ENCODE measurements at places on chromosomes 13 and 19.
A peak's percentile ranks its signal among the peaks of the same experiment; 100 is the strongest.

GRCh38 chr13:28630869-28631268 is 28.1 kb upstream of the POMP start:
- H3K36me3 ChIP-seq = no peaks in the 10 kb centered on the region
- no peak overlapping the region for H3K27ac ChIP-seq
- peaks cover 7% of the 10 kb centered on the region for H3K27me3 ChIP-seq
- H3K4me3 ChIP-seq = no peak overlapping the region

DNA sequence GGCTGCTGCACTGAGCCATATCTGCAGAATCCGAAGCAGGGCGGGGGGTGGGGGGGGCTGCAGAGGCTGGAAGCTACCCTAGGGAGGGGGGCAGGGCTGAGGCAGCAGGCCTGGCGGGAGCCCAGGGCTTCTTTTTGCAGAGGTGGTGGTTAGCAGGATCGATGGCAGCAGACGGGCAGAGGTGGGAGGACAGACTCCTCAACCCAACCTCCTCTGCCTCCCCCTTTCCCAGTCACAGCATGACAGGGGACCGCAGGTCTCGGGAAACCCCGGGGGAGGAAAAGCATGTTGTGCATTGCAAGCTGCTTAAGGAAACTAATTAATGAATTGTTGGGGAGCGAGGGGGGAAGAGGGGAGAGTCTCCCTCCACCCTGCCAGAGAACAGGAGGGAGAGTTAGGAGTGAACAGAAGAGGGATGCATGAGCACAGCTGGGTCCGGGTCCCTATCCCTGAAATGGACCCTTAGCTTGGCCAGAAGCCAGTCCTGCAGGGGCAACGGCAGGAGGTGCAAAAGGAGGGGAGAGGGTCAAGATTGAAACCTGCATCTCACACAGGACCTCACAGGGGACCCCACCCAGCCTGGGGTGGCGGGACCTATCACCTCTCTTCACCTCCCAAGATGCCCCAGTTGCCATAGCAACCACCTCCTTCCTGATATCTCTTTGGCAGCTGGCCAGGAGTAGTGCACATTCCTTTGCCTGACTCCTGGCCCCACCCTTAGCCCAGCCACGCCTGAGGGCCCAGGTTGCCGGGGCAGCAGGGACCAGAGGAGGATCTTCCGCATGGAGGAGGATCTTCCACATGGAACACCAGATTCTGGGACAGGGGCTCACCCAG is 1.8 kb downstream of the FXYD7 start:
- DNase-seq = peak; percentile 28
- H3K4me3 ChIP-seq = no peak overlapping the region
- no peaks in the 10 kb centered on the region for H3K27me3 ChIP-seq
- H3K4me1 ChIP-seq = peaks cover 43% of the 10 kb centered on the region

- H3K36me3 ChIP-seq = no peaks in the 10 kb centered on the region
- H3K4me1 ChIP-seq = no peaks in the 10 kb centered on the region
- DNase-seq = no peak
- H3K27ac ChIP-seq = no peak overlapping the region
Measured at GRCh38 chr13:74158028-74158427, 23.8 kb upstream of the KLF12 start.

DNA sequence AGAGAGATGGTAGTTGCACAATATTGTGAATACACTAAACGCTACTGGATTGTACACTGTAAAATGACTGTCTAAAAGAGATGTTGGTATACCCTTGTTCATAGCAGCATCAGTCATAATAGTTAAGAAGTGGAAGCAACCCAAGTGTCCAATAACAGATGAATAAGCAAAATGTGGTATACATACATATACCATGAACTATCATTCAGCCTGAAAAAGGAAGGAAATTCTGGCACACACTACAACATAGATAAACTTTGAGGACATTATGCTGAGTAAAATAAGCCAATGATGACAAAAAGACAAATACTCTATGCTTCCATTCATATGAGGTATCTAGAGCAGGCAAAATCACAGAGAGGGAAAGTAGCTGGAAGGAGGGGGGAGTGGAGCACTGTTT is 16.0 kb downstream of the DZIP1 start:
- peaks cover 13% of the 10 kb centered on the region for H3K27me3 ChIP-seq
- no peaks in the 10 kb centered on the region for H3K36me3 ChIP-seq
- no peak overlapping the region for H3K27ac ChIP-seq
- no peak for DNase-seq
- no peaks in the 10 kb centered on the region for H3K4me1 ChIP-seq

GRCh38 chr19:50266896-50267295 is 62.3 kb downstream of the KCNC3 start:
- no peaks in the 10 kb centered on the region for H3K27me3 ChIP-seq
- peak; percentile 14 for DNase-seq
- H3K36me3 ChIP-seq = no peaks in the 10 kb centered on the region
- no peak overlapping the region for H3K4me3 ChIP-seq

DNA sequence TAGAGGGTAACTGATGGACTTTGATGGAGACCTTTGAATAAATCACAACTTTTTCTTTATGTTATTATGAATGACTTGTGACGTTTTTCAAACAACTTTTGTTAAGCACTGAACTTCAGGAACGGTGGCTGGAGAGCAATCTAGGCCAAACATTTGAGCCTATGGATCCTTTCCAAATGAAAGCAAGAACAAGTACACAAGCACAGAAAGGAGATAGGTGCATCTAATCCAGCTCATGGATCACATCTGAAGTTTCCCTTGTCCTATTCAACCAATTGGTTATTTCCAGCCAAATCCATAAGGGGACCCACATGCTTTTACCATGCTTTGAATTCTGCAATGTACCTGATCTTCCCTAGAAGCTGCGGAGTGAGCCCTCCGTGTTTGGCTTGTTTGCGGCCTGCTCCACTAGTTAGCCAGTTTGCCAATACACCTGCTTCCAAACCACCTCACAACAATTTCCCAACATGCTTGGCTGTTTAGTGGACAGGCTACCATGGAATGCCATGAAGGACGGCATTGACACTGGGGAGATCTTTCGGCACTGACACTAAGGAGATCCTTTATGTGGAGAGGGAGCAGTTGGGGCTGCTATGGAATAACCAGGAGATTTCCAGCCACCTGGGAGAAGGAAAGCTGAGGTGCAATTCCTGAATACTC is 315.9 kb downstream of the DNAJC15 start:
- no peak for DNase-seq
- no peak overlapping the region for H3K27ac ChIP-seq
- H3K4me3 ChIP-seq = no peak overlapping the region
- no peaks in the 10 kb centered on the region for H3K36me3 ChIP-seq

DNA sequence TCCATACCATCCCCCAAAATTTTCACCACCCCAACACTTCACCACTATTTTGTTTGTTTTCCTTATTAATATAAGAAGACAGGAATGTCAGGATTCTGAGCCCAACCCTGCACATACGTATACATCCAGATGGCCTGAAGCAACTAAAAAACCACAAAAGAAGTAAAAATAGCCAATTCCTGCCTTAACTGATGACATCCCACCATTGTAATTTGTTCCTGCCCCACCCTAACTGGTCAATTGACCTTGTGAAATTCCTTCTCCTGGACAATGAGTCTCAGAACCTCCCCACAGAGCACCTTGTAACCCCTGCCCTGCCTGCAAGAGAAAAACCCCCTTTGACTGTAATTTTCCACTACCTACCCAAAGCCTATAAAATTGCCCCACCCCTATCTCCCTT is 132.5 kb downstream of the ZNF675 start:
- H3K36me3 ChIP-seq = no peaks in the 10 kb centered on the region
- H3K27ac ChIP-seq = no peak overlapping the region
- no peak overlapping the region for H3K4me3 ChIP-seq
- no peaks in the 10 kb centered on the region for H3K27me3 ChIP-seq
- DNase-seq = no peak

DNA sequence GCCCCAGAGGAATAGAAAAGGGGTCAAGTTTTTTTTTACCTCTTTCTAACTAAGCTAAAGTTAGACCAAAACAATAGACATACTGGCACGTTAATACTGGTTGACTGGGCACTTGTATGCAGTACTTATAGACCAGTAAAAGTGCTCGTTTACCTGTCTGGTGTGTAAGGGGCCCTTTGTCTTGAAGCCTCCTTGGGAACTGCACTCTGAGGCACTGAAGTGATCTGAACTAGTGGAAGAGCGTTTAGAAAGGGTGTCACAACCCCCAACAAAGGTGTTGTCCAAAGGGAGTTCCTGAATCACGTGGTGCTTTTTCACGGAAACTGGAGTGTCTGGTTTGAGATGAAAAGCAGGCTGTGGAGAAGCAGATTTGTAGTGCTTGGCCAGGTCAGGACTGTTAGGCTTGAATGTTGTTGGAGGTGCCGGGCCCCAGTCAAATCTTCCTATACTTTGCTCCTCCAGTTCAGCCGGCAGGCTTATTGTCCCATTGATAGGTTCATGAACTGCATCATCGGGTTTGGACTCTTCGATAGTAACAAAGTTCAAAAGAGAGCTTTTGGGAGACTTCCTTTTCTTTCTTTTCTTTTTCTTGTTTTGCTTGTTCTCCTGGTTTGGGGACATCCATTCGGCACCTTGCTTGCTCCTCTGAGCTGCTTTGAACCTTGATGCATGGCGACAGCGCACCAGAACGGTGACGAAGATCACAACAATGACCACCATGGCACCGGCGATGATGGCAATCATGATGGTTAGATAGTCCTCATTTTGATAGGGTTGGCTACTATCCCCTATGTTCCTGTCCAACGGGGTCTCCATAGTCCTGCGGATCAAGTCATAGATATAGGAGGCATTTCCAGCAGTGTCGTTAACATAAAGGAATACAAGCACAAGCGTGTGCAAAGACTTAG is 4.6 kb downstream of the PCDH9 start:
- H3K36me3 ChIP-seq = no peaks in the 10 kb centered on the region
- H3K27me3 ChIP-seq = peaks cover 10% of the 10 kb centered on the region
- no peak overlapping the region for H3K27ac ChIP-seq
- no peak for DNase-seq
- peaks cover 8% of the 10 kb centered on the region for H3K4me1 ChIP-seq

- no peak overlapping the region for H3K27ac ChIP-seq
- peaks cover 18% of the 10 kb centered on the region for H3K27me3 ChIP-seq
- no peak overlapping the region for H3K4me3 ChIP-seq
Measured at GRCh38 chr19:35509861-35510625, 3.4 kb downstream of the DMKN start.

- H3K27me3 ChIP-seq = peaks cover 10% of the 10 kb centered on the region
- no peak overlapping the region for H3K4me3 ChIP-seq
- no peaks in the 10 kb centered on the region for H3K4me1 ChIP-seq
- no peak for DNase-seq
- no peak overlapping the region for H3K27ac ChIP-seq
Measured at GRCh38 chr13:110294146-110294545, 12.8 kb downstream of the COL4A1 start.

DNA sequence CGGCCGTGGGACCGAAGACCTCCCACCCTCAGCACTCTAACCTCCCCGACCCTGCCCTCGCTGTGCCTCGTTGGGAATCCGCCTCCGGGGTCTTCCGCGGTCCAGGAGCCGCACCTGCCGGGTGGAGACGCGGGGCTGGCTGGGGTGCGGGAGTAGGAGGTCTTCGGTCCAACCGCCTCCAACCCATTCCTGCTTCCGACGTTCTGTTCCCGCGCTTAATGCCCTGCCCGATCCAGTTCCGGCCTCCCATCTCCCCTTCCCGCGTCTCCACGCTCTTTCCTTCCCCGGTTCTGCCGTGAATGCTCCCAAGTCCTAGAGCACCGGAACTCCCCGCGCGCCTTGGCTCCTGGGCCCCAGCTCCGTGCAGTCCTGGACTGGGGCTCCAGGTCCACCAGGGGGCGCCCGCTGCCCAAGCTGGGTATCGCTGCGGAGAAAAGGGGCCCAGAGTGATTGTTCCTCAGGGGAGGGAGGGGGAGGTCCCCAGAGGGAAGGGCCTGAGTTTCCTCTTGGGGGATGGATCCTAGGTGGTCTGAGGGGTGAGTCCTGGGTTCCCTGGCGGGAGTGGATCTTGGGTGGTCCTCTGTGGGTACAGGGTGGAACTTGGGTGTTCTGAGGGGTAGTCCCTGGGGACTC is 14.1 kb upstream of the TNFSF9 start:
- H3K36me3 ChIP-seq = no peaks in the 10 kb centered on the region
- no peak overlapping the region for H3K27ac ChIP-seq
- no peaks in the 10 kb centered on the region for H3K27me3 ChIP-seq
- peaks cover 28% of the 10 kb centered on the region for H3K4me1 ChIP-seq

GRCh38 chr19:29277102-29277501 is 64.2 kb upstream of the UQCRFS1 start:
- peaks cover 8% of the 10 kb centered on the region for H3K4me1 ChIP-seq
- no peaks in the 10 kb centered on the region for H3K36me3 ChIP-seq
- peak overlapping the region; percentile 51 for H3K4me3 ChIP-seq
- peak; percentile 79 for DNase-seq
- H3K27ac ChIP-seq = no peak overlapping the region

DNA sequence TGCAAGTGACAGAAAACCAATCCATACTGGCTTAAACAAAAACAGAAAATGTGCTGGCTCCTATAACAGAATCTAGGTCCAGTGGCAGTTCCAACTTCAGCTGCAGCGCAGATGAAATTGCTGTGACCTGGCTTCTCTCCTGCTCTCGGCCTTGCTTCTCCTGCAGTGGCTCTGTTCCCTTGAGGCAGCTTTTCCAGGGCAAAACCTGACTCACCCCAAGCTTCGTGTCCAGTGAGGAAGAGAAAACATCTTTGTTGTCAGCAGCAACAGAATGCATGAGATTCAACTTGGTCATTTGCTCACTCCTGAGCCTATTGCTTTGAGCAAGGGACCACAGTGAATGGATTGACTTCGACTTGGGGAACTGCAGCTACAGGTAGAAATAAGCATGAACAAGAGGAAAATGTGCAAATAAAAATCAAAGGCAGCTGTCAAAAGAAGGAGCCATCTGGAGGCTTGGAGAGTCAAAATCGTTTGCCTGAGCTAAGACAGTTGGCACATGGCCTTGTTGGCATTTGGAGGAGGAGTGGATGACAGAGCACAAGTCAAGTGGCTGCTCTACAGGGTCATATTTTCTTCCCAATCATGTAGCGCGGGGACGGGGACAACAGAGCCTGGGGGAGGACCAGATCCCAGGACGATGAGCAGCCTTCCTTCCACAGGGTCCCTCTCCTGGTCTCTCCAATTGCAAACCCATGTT is 523.4 kb downstream of the FGF9 start:
- H3K27ac ChIP-seq = no peak overlapping the region
- no peaks in the 10 kb centered on the region for H3K27me3 ChIP-seq
- H3K4me1 ChIP-seq = no peaks in the 10 kb centered on the region
- no peaks in the 10 kb centered on the region for H3K36me3 ChIP-seq
- DNase-seq = no peak

GRCh38 chr13:103730407-103730806 is 664.2 kb upstream of the SLC10A2 start:
- no peak overlapping the region for H3K27ac ChIP-seq
- H3K36me3 ChIP-seq = no peaks in the 10 kb centered on the region
- no peak for DNase-seq
- H3K27me3 ChIP-seq = no peaks in the 10 kb centered on the region

DNA sequence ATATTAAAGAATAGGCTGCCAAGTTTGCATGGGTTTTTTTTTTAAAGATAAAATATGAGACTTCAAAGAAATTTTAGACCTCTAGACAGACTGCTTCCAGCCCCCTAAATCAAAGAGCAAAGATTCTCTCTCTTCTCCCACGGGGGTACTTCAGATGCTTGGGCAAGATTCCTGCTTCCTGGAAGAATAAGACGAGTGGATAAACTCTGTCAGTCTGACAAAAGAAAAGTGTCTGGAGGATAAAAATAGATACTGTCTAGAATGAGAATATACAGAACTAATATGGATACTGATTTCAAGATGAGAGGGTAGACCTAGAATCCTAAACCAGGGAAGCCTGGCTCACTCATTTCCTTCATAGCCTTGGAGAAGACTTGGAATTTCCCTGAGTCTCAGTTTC is 435.1 kb downstream of the FOXO1 start:
- H3K4me1 ChIP-seq = no peaks in the 10 kb centered on the region
- no peaks in the 10 kb centered on the region for H3K27me3 ChIP-seq
- no peak overlapping the region for H3K4me3 ChIP-seq
- H3K36me3 ChIP-seq = no peaks in the 10 kb centered on the region
- H3K27ac ChIP-seq = no peak overlapping the region
